CD4-positive, alpha-beta T cell (primary cell): ENCODE measurements at places on chromosomes 11 and 22.

DNA sequence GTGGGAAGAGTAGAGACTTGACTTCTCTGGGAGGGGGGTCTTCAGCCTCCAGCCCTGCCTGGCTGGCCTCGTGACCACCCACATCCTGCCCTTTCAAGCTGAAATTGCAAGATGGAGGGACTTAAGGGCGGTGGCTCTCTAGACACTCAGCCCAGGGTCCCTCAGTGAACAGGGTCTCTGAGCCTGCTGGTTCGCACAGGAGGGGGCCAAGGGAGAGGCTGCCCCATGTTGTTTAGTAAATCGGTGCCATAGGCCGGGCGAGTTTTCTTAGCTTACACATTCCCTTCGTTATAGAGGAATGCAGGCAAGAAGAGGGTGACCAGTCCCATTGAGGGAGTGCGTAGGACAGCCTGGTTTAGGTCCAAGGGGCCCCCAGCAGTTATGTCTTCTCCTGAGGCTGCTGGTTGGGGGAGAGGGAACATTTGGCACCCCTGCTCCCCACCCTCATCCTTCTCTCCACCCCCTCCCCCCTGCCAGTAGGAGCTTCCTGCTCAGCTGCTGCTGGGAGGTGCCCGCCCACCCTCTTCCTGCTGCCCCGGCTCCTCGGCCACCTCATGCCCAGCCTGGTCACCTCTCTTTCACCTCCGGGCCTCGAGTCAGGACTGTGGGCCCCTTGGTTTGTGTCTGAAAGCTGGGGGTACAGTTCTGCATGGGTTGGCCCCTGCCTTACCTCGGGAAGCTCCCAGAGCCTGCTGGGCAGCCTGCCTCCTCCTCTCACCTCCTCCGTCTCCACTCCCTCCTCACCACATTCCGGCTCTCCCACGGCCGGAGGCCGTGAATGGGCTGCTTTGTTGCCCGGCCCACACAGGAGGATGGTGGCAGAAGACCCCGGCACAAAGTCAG lies 3.9 kb downstream of the FRMD8 start:
- DNase-seq, result no peak

GRCh38 chr11:92960886-92961285 lies 8.6 kb upstream of the MTNR1B start:
- DNase-seq, result no peak

DNA sequence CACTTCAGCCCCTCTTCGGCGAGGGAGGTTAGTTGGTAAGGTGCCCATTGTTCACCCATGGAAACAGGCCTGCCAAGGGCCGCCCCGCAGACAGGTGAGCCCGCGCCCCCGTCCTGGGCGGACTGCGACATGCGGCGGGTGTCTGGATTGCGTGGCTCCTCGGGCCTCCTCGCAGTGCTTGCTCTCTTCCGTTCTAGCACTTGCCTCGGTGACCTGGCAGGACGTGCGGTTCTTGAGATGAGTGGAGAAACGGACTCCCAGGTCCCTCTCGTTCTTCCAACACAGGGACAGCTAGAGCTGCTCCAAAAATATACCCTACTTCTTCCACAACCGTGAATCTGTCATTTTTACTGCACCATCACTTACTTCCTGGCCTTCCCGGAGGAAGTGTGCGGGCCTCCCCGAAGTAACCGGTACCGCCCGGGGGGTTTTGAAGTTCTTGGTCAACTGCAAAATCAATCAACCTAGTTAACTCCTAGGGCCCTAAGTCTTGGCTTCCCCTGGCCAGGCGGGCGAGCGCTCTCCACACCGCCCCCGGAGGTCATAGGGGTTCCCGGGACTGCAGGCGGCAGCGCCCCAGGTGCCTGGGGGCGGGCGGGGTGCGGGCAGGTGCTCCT lies 745 bp upstream of the ZBTB44 start:
- DNase-seq, result peak; percentile 41

DNA sequence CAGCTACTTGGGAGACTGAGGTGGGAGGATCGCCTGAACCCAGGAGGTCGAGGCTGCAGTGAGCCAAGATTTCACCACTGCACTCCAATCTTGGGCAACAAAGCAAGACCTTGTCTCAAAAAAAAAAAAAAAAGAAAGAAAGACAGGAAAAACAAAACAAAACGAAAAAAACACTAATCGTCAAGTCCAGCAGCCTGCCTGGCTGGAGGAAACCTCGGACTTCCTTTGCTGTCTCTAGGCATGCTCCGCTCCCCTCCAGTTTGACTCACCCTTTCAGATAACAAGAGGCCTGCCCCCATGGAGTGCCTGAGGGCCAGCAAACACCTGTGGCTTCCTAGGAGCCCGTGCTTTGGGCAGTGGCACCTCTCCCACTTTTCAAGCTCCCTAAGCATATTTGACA lies 28.8 kb upstream of the CHKA start:
- DNase-seq, result no peak

GRCh38 chr11:73597956-73598718 lies at the start of gene FAM168A:
Gene FAM168A, minus strand, starts transcription at chr11:73598112. Its CDS starts 129,638 bp downstream, at chr11:73468474.
- peak; percentile 93 for DNase-seq

DNA sequence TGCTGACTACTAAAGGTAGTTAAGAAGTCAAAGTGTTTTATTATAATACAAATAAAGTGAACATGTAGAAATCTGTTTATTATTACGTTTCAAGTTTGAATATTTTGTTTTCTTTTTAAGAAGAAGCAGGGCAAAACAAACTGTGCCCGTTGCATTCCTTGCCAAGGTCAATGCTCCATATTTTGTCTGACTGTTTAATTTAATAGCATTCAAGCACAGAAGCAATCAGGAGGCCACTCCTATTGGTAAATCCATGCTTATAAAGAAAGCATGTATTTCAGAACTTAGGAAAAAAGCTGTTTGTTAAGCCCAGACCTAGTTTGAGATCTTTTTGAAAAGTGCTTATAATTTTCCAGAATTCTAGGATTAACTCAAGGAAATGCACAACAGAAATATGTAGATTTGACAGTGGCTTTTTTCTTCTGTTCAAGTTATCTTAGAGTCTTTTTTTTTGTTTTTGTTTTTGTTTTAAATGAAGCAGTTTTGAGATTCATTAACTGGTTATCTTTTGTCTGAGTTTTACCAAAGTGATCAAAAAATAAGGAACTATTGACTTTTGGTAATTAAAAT lies 51.7 kb downstream of the ARHGAP42 start:
- no peak for DNase-seq

DNA sequence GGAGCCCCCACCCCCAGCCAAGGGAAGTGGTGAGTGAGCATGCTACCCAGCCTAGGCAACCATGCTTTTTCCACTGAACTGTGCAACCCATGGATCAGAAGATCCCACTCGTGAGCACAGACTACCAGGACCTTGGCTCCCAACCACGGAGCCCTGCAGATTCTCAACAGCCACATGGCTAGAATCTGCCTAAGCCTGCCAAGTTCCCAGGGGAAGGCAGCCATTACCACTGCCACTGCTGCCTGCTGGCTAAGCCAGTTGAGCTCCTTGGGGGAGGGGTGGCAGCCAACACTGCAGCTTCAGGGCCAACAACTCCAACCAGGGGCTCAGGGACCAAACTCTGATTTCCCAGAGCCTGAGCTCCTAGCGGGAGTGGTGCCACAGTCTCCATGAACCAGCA lies 195.8 kb downstream of the DLG2 start:
- DNase-seq, result no peak

DNA sequence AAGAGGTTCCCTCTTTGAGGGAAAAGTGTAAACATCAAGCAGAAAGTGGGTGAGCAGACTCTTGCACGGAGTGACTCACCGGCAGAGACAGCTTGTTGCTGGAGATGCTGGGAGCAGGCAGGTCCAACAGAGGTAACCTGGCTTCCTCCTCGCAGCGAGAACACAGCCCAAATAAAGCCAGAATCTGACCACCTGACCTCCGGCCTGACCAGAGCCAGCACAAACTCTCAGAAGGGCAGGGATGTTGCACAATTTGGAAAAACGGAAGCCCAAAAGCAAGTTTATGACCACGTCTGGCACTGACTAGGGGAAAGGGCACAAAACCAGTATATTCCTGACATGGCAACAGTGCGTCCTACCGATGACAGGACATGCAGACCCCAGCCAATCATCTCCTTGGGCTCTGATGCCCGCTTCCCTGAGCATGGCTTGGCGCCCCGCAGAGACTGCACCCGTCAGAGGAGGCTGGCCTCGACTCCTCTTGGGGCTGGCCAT lies 5.4 kb downstream of the SMCO4 start:
- no peak for DNase-seq

GRCh38 chr11:127199306-127199801 lies 198.8 kb upstream of the KIRREL3 start:
- no peak for DNase-seq

DNA sequence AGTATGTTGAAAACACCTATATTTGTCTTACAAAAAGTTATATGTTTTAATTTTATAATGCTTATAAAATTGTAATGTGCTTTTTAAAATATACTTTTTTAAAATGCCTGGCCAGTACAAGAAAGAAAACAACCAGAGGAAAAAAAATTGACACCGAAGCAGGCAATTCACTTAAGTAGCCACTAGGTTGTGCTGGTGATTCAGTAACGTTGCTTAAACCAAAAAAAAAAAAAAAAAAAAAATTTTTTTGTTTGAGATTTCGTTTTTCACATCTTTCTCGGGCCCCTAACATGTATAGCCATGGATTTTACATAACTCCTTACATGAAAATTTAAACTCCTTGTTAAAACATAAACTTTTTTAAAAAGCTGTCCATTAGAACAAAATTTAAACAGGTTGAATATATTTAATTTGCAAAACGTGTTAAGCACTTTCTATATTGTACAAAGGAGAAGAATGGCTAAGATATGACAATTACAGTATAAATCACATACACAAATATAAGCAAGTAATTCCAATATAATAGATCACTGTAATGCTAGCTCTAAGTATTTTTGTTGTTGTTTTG lies 9.2 kb downstream of the OR8B4 start:
- no peak for DNase-seq

GRCh38 chr11:55106391-55106790 lies 155.6 kb upstream of the TRIM48 start:
- no peak for DNase-seq

DNA sequence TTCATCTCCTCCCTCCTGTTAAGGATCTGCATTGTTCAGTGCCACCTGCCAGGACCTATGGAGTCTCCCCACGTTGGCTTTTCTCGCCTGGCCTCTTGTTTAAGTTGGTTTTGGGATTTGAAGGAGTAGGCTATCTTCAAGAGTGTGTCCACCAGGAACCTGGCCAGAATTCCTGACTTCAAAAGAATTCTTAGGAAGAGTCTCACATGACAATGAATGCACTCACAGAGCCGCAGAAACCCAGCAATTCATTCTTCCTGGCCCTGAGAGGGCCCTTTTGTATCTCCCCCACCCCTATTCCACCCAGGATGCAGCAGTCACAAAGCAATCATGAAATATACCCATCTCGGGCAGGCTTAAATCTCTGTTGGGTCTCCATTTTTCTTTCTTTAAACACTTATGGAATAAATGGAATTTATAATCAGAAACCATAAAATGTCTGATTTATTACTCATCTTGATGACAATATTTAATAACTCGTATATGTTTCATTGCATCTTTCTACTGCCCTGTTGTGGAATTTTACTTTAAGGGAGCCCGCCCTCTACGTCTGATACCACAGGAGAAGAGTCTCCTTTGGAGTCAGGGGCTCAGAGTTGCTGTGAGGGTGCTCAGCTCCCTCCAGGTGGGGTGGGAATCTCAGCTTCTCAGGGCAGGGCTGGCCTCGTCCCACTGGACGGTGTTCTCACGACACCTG lies 507.0 kb downstream of the NTM start:
- no peak for DNase-seq

DNA sequence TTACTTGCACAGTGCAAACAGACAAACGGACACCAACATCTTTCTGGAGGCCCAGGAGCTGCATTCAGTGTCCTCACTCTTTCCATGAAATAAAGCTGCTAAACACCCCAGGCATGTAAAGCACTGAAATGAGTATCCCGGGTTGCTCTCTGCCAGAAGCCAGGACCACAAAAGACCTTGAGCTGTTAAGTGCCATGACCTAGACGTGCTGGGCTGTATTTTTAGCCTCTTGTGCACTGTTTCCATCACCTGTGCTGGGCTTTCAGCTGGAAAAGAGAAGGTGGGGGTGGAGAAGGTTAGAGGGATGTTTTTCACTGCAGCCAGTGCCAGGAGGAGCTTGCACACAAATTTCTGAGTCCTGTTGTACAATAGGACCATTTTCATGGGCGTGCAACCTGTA lies 3.4 kb upstream of the KREMEN1 start:
- DNase-seq, result no peak

DNA sequence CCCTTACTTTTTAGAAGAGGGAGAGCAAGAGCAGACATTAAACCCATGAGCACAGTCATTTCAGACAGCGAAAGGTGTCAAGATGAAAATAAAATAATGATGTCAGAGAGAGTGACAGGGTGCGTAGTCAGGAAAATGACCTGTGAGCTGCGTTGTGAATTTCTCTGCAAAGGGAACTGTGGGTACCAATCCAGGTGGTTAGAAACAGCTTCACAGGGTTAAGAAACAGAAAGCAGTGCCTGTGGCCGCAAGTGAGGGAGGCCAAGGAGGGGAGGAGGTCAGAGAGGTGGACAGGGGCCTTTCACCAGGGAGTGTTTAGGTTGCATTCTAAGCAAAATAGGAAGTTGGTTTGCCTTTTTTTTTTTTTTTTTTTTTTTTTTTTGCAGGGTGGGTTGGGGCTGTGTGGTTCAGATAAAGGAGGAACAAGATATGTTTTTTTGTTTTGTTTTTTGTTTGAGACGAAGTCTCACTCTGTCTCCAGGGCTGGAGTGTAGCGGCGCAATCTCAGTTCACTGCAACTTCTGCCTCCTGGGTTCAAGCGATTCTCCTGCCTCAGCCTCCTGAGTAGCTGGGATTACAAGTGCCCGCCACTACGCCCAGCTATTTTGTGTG lies 7.9 kb downstream of the TIGD3 start:
- no peak for DNase-seq

DNA sequence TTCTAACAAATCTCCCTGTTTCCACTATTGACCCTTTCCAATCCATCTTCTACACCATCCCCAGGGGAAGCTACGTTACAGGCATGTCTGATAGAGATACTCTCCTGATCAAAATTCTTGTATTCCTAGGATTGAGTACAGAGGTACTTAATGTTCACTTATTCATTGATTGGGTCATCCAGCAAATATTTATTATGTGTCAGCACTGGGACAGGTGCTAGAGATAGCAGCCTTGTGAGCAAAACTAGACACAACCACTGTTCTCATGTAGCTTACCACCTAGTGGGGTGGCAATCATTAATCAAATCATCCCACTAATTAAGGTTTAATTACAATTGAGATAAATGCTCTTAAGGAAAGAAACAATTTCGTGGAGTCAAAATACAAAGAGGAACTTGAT lies 9.4 kb upstream of the RTCB start:
- no peak for DNase-seq

- no peak for DNase-seq
Observed at GRCh38 chr11:73760135-73760678, 667 bp downstream of the RAB6A start.

DNA sequence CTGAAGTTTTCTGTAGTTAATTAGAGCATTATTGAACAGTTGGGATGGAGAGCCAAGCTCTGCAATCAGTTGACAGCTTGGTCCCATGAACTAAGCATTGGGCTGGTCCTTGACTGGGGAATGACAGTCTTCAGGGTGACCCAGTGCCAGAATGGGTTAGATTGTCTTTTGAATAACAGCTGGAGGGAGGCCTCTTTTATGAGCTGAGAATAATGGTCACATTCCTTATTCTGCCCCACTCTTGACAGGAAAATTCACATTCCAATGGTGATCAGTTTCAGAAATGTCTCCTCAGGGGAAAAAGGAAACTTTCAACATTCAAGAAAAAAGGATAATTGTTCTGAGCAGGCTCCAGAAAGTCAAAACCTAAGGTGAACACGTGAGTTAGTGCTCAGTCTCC lies 113.9 kb downstream of the KIRREL3 start:
- no peak for DNase-seq

GRCh38 chr22:39710380-39711150 lies 140.0 kb downstream of the CACNA1I start:
- no peak for DNase-seq
